ENCODE measurements at places on chromosomes 3 and 15. TPM values are rescaled to one million over a fixed set of nuclear protein-coding genes. Genes with fewer than 3 reads are reported as not detected.

DNA sequence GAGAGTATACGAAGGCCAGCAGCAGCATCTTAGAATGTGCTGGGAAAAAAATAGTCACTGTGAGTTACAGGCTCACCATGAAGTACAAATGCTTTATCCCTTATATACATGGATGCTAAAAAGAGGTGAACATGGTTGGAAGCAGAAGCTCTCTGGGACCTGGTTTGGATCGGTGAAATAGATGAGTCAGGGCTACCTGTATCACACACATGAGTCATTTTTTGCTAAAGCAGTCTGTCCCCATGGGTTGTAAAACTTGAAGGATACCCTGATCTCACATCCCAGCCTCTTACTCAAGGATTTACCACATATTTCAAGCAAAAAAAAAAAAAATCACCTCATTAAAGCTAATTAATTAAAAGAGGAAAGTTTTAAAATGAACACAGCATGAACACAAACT, 6.9 kb upstream of the SERPINI2 start:
- DNase-seq, result no peak

- peak; percentile 89 for DNase-seq
Measured at GRCh38 chr3:22893644-22894325, 309.3 kb upstream of the UBE2E2 start.

Gene ROPN1B
- polyA plus RNA-seq, result not detected

Gene GATA2
- 3.1 TPM for polyA plus RNA-seq

DNA sequence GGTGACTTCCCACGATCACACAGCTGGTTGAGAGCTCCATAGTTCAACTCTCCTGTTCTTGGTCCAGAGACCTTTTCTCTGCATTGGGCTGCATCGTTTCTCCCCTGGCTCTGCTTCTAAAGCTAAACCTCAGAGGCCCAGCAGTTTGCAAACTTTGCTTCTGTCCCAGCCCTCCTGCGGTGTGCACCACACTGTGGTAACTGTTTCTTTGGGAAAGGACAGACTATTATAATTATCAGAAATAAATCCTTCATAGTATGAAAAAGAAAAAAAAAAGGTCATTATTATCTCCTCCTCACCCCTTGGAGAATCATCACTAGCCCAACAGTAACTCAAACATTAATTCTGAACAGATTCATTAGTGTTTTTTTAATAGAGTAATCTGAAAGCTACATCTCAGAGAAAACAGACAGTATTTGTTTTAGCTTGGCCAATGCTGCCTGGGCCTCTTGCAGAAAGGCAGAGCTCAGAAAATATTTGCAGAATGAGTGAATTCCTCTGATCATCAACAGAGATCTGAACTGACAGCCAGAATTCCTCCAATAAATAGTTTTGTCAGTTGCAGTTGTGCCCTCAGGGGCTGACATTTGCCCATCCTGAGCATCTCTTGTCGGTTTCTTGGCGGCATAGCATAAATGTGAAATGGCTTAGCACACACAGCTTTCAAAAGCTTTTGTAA, 52.9 kb downstream of the BFSP2 start:
- DNase-seq, result no peak

Gene CLRN1
- polyA plus RNA-seq, result 0.44 TPM

Gene CCR9
- polyA plus RNA-seq, result not detected

DNA sequence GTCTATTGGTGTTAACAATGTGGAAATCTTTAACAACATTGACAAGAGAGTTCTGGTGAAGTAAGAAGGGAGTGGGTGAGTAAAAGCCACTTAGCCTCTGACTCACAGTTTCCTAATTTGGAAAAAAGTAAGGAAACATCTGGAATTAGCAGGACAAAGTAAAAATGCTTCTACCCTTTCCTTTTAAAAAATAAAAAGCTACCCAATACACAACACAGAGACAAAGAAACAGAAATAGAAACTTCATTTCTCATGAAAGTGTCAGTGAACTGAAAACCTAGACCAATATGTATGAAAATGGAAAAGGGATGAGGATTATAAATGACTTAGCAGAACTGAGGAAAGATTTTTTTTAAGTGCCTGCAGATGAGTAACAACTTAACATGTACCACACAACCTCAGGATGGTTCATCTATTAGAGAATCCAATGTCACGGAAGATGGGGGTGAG, 65.4 kb downstream of the SSR3 start:
- no peak for DNase-seq

Gene TAGLN3
- 4.1 TPM for polyA plus RNA-seq

Gene BFSP2
- not detected for polyA plus RNA-seq

GRCh38 chr3:186235554-186235953, 126.5 kb downstream of the DGKG start:
- DNase-seq, result no peak

Gene C3orf33
- polyA plus RNA-seq, result 3.5 TPM

DNA sequence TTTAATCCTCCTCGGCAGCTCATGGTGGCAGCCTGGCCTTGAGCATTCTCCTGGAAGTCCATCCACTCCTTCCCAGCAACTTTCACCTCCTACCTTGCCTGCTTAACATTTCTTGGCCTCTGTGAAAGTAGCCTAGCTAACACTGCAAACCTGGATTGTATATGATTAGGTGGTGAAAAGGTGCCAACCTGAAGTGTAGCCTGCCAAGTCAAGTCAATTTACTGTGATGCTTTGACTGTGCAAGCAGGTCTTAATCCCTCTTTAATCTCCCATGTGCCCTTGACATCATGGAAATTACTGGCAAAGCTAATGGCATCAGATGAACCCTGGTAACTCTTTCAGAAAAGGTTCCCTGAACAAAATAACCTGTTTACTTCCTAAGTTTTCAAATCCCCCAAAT, 169.7 kb upstream of the NR2F2 start:
- DNase-seq, result no peak

GRCh38 chr3:42749753-42750231, 23.3 kb downstream of the CCDC13 start:
- DNase-seq, result no peak

Gene SPTBN5
- polyA plus RNA-seq, result 5.4 TPM

GRCh38 chr15:29268706-29269484, 727 bp downstream of the NSMCE3 start:
- peak; percentile 38 for DNase-seq

DNA sequence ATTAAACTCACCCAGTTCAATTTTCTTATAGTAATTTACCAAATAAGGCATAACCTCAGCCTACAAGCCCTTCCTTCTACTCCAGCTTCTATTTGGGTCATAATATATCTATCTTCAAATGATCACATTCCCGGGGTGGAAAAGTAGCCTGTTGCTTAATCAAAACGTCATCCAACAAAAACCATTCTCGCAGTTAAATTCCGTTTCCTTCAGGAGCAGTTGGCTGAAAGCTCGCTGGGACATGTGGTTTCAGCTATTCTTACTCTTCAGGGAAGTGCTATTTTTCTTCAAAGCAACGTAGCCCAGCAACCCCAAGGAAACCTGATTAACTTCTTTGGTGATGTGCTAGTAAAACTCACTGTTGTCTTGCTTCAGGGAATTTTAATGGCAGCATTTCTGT, 59.6 kb downstream of the MAGI1 start:
- DNase-seq, result peak; percentile 38

Gene MYZAP
- 2.5 TPM for polyA plus RNA-seq

GRCh38 chr3:80213086-80213485, 445.3 kb upstream of the ROBO1 start:
- DNase-seq, result no peak

Gene CCDC54
- polyA plus RNA-seq, result 5.0 TPM

GRCh38 chr3:1275495-1275894, 182.7 kb downstream of the CNTN6 start:
- no peak for DNase-seq

Gene ZBTB20
- polyA plus RNA-seq, result 20.0 TPM

DNA sequence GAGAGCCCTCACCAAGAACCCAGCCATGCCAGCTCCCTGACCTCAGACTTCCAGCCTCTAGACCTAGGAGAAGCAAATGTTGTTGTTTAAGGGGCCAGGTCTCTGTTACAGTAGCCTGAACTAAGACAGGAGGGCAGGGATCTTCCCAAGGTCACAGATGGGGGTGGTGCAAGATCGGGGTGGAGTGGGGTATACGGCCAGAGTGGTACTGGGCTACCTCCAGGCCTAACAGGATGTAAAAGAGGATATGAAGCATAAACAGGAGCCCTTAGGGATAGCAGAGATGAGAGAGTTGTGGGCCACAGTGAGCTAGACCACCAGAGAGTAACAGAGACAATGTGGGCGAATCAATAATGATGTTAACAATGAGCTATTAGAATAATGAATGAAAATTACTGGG, 82.9 kb downstream of the TOP2B start:
- no peak for DNase-seq

Gene AGTR1
- polyA plus RNA-seq, result 22.3 TPM

Gene EPHB3
- polyA plus RNA-seq, result 36.3 TPM

DNA sequence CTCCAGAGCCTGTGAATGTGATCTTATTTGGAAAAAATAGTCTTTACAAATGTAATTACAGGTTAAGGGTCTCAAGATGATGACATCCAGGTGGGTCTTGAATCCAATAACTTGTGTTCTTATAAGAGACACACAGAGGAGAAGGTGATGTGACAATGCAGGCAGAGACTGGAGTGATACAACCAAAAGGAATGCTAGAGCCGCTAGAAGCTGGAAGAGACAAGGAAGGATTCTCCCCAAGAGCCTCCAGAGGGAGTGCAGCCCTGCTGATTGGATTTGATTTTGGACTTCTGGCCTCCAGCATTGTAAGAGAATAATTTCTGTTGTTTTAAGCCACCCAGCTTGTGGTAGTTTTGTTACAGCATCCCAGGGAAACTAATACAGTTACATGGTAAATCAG, 9.7 kb downstream of the MYH15 start:
- DNase-seq, result no peak

Gene CATSPER2
- 1.0 TPM for polyA plus RNA-seq

DNA sequence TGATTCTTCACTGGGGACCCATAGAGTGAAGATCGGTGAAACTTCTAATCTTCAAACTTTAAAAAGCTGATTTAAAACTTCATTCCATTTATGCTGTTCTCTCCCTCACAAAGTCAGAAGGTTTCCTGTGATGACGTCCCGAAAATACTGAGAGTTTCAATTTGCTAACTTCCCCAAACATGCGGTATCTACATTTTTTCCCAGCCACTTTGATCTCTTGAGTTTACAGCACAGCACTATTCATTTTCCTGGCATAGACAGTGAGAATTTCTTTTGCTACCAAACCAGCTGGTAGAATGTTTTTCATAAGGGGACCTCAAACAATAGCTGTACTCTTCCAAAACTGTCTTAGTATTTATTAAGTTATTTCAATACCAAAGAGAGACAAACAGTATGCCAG, 156.8 kb downstream of the LSAMP start:
- DNase-seq, result no peak
